ENCODE measurements at places on chromosomes 7 and 10. TPM values are rescaled to one million over a fixed set of nuclear protein-coding genes. Genes with fewer than 3 reads are reported as not detected.

DNA sequence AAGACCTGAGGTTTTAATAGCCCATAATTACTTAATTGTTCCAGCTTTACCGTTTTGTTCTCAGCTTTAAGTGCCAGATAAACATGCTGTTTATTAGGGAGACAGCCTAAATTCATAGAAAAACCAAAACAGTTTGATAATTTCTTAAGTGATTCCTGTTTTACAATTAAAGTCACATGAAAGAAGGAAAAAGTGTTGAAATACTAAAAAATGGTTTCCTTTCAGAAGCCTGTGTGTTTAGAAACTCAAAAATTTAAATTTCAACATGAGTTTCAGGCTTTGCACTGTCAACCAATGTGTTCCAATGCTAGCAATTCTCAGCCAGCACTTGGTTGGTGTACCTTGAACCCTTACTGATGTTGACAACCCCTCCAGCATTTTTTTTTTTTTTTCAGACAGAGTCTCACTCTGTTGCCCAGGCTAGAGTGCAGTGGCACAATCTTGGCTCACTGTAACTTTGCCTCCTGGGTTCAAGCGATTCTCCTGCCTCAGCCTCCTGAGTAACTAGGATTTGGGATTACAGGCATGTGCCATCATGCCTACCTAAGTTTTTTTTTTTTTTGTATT, 135.3 kb downstream of the ICA1 start:
- peak overlapping the region; percentile 37 for H3K27ac ChIP-seq
- peaks cover 13% of the 10 kb centered on the region for H3K4me1 ChIP-seq
- H3K27me3 ChIP-seq = no peaks in the 10 kb centered on the region
- H3K4me3 ChIP-seq = no peak overlapping the region
- H3K36me3 ChIP-seq = peaks cover 6% of the 10 kb centered on the region

DNA sequence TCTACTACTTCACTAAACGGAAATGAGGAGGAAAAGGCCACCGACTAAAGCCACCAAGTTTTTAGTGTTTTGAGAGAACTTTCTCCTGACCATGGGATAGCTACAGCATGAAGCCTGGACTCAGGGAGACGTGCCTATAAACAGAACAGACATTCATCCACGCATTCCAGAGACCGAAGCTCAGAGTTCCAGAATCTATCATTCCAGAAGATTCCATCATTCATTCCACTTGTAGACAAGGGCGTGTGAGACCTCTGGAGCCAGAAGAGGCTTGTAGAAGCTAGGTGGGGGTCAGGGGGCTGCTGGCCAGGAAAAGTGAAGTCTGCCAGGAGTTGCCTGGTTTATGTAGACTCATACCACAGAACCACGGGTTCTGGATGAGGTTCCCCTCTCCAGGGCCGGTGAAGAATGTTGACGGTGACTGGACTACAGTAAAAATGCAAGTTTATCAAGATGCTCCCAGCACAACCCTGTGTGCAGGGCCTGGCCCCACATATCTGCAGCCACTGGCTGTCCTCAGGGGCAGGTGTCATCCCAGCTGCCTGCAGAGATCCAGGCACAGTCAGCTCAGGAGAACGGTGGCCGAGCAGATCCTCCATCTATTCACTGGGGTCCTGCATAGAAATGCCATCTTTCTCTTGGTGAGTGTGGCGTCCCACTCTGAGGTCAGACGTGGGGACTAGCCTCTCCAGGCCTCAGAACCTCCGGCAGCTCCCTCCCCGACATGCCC, 215.7 kb downstream of the USP6NL start:
- H3K27ac ChIP-seq = no peak overlapping the region
- H3K4me1 ChIP-seq = no peaks in the 10 kb centered on the region
- no peak overlapping the region for H3K4me3 ChIP-seq
- DNase-seq = no peak
- H3K36me3 ChIP-seq = no peaks in the 10 kb centered on the region

GRCh38 chr7:18119985-18120384, 92.3 kb upstream of the PRPS1L1 start:
- no peak overlapping the region for H3K27ac ChIP-seq
- no peaks in the 10 kb centered on the region for H3K36me3 ChIP-seq
- peak; percentile 38 for DNase-seq
- H3K27me3 ChIP-seq = no peaks in the 10 kb centered on the region
- no peaks in the 10 kb centered on the region for H3K4me1 ChIP-seq
- no peak overlapping the region for H3K4me3 ChIP-seq

DNA sequence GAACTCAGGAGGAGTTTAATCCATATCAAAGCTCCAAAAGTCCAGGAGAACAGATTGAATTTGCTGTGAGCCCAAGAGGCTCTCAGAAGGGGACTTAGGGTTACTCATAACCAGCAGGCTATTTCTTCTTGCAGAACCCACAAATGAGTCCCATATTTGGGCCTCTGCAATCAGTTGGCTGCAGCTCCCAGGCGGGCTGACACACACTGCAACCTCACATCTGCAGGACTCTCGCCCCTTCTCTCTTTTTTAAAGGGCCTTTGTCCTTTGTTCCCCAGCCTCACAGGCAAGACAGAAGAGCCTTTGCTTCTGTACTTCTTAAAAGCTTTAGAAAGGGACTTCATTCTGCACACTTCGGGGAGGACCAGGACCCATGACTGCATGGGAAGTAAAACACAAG, 26.7 kb downstream of the CREB3L2 start:
- H3K4me1 ChIP-seq = peaks cover 33% of the 10 kb centered on the region
- H3K4me3 ChIP-seq = no peak overlapping the region
- H3K27ac ChIP-seq = no peak overlapping the region
- peaks cover 17% of the 10 kb centered on the region for H3K36me3 ChIP-seq
- no peaks in the 10 kb centered on the region for H3K27me3 ChIP-seq

DNA sequence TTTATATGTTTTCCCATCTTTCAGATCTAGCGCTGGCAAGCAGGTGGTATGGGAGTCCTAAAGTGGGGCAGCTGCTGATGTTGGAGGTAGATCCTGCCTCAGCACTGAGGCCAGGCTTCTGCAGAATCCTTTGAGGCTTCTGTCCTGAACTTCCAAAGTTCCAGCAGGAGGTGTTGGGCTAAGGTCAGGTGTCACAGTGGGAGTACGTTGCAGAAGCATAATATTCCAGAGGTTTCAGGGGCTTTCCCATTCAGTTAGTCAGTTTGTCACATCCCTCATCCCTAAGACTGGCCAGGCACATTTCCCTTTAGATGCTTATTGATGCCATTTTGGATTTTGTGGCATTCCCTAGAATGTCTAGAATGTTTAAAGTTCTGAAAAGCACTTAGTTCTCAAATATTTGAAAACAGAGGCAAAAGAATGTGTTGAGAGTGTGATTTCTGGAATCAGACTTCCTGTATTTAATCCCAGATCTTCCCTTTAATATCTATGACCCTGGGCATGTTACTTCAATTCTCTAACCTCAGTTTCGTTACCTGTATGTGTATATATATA, 319.1 kb upstream of the PHYHIPL start:
- peaks cover 11% of the 10 kb centered on the region for H3K36me3 ChIP-seq
- no peak for DNase-seq
- H3K4me1 ChIP-seq = peaks cover 9% of the 10 kb centered on the region
- H3K27me3 ChIP-seq = peaks cover 4% of the 10 kb centered on the region

GRCh38 chr10:102779680-102780526, 36.2 kb downstream of the WBP1L start:
- no peak for DNase-seq
- no peaks in the 10 kb centered on the region for H3K27me3 ChIP-seq
- peaks cover 72% of the 10 kb centered on the region for H3K4me1 ChIP-seq
- no peaks in the 10 kb centered on the region for H3K36me3 ChIP-seq

- no peak overlapping the region for H3K27ac ChIP-seq
- no peaks in the 10 kb centered on the region for H3K36me3 ChIP-seq
- H3K27me3 ChIP-seq = no peaks in the 10 kb centered on the region
- H3K4me1 ChIP-seq = peaks cover 11% of the 10 kb centered on the region
- no peak for DNase-seq
Measured at GRCh38 chr7:142612237-142612881, 136.9 kb upstream of the PRSS1 start.

DNA sequence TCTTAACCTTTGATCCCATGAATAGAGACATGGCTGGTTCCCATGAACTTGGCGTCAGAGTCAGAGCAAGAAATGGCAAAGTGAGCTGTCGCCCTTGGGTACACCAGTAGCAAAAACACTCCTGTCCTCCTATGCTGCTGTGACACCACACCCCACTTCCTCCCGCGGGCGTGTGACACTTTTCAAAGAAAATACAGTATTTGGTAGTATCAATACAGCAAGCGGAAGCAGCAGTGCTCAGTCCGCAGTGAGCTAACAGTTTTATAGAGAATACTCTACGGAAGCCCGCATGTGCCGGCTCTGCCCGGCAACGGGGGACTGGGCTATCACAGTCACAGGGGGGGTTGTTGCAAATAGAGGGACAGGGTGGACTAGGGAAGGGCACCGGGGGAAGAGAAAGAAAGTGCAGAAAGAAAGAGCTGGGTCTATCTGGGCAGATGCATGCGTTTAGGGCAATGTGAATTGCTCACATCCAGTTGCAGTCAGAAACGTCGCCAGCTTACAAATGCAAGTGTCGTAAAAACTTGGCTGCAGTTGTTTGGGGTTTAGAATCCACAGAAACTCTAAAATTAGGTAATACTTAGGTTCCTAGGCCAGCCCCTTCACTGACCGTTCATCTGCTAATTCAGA, 49.8 kb downstream of the PRKCQ start:
- no peaks in the 10 kb centered on the region for H3K36me3 ChIP-seq
- H3K27ac ChIP-seq = no peak overlapping the region
- no peaks in the 10 kb centered on the region for H3K27me3 ChIP-seq
- H3K4me3 ChIP-seq = no peak overlapping the region

DNA sequence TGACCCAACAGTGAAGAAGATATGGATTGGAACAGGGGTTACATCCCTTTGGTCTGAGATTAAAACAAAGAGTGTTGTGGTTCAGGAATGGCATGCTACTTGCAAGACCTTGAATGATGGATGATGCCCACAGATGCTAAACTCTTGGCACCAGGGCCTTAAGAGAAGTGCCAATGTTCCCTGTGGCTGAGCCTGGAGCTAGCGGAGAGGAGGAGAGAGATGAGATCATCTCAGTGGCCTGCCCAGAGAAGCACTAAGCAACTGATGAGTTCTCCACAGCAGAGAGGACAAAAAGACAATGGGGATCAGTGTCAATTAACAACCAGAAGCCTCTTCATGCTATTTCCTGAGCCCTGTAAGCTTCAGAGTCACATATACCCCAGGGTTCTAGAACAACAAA, 97.8 kb downstream of the ELAPOR2 start:
- no peak overlapping the region for H3K4me3 ChIP-seq
- peaks cover 38% of the 10 kb centered on the region for H3K4me1 ChIP-seq
- no peak for DNase-seq
- H3K36me3 ChIP-seq = peaks cover 19% of the 10 kb centered on the region

GRCh38 chr10:88642963-88643362, 21.3 kb upstream of the LIPF start:
- H3K36me3 ChIP-seq = no peaks in the 10 kb centered on the region
- peaks cover 7% of the 10 kb centered on the region for H3K27me3 ChIP-seq
- no peak overlapping the region for H3K4me3 ChIP-seq
- H3K4me1 ChIP-seq = no peaks in the 10 kb centered on the region

DNA sequence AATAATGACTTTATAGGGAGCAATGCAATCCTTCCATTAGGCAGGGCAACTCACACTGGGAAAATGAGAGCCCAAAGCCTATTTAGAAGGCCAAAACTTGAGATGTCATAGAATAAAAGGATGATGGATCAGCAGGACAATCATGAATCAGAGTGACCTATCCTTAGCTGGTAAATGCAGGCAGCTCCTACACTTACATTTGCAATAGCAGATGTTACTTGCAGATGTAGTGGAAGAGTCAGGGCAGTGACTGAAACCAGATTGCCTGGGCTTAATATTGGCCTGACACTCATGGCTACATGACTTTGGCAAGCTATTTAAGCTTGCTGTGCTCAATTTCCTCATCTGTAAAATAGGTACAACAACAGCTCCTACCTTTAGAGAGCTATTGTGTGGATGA, 98.7 kb downstream of the PRTFDC1 start:
- peaks cover 47% of the 10 kb centered on the region for H3K4me1 ChIP-seq
- no peaks in the 10 kb centered on the region for H3K36me3 ChIP-seq

- peak overlapping the region; percentile 60 for H3K27ac ChIP-seq
- H3K36me3 ChIP-seq = no peaks in the 10 kb centered on the region
- no peak for DNase-seq
- H3K4me3 ChIP-seq = no peak overlapping the region
- H3K27me3 ChIP-seq = no peaks in the 10 kb centered on the region
- H3K4me1 ChIP-seq = peaks cover 55% of the 10 kb centered on the region
Measured at GRCh38 chr7:22565315-22565811, 65.4 kb upstream of the STEAP1B start.

DNA sequence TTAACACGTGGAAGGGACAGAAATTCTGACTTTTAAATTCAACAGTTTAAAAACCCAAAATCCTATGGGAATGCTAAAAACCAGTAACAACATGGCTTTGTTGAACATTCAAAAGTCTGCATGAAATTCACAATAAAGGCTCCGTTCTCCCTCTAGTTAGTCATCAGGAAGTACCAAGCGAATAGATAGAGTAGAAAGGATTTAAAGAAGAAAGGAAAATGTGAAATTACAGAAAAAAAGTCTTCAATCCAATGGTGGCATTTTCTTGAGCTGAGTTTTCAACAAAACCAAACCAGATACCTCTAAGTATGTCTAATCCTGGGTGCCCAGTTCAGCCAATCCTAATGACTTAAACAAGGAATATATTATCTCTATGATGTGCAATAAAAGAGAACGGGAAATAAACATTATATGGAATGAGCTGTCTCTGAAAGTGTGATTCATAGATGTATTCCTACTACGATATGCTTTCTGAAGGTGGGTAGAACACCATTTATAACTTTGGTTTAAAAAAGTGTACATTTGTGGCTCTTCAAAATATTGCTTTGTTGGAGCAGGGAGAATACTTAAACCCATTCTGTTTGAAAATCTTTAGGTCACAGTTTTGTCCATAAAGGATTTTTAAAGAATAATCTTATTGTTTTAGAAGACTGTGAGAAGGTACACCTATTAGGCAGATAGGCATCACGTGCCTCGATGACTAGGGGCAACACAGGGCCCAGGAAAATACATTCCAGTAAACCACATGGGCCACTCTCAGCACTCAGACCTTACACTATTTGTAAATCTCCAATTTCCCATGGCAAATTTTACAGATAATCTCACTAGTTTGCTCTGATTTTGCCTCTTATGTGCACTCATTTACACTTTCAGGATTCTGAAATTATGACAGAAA, 87.7 kb downstream of the CUBN start:
- no peak overlapping the region for H3K27ac ChIP-seq
- peaks cover 5% of the 10 kb centered on the region for H3K4me1 ChIP-seq
- H3K4me3 ChIP-seq = no peak overlapping the region
- no peak for DNase-seq

The RBAK gene
- 14.2 TPM for total RNA-seq

The PPP1R17 gene
- 2.6 TPM for total RNA-seq

The WIPF3 gene
- 10.5 TPM for total RNA-seq

The MKX gene
- 1.2 TPM for total RNA-seq

The SPDYE2 gene
- total RNA-seq = 0.15 TPM

The OR6B1 gene
- total RNA-seq = not detected

The PROSER2 gene
- 7.3 TPM for total RNA-seq

All from WTC11 (cell line).